Body of pancreas (tissue), 4 donors: ENCODE measurements at places on chromosomes 5 and 9. TPM values are rescaled to one million over a fixed set of nuclear protein-coding genes. Genes with fewer than 3 reads are reported as not detected.

Gene ESM1
- not detected for total RNA-seq

Gene STARD4
- 6.0 TPM for total RNA-seq

- DNase-seq, result no peak
Observed at GRCh38 chr5:143699121-143699520, 112.8 kb upstream of the HMHB1 start.

GRCh38 chr5:35338157-35338453, 107.8 kb upstream of the PRLR start:
- DNase-seq, result no peak

DNA sequence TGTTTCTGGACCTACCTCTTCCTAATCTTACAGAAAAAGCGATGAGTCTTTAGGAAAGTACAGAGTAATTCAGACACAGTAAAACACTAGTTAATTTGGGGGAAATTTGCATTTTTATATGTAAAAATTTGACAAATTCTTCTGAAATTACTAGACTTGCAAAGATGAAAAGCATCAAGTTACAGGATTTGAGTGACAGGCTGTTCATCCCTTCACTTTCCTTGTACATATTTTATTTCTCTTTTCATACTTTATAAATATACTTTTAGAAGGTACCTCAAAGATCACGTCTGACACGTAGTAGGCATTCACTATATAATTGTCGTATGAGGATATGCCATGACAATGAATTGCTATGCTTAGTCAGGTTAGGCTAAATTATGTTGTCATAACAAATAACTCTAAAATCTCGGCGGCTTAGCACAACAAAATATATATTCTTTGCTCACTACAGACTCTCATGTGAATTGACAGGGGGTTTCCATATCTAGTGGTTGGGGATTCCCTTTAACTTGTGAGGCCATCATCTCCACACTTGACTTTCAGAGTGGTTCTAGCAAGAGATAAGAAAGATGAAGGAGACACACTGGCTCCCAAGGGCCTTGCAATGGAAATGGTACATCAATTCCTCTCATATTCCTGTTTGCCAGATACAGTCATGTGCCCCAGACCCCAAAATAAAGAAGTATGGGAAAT, 154.1 kb upstream of the TUT7 start:
- no peak for DNase-seq
